Stimulated activated CD4-positive, alpha-beta T cell treated with anti-CD3 and anti-CD28 coated beads, Interleukin-4, amount 100 ng/mL, for 4 hours (primary cell): ENCODE measurements at places on chromosomes 1 and 21.

GRCh38 chr1:151760597-151761385 is 2.5 kb downstream of the MRPL9 start:
- no peak for DNase-seq

GRCh38 chr1:189658381-189658780 is 819.3 kb downstream of the BRINP3 start:
- DNase-seq: no peak

DNA sequence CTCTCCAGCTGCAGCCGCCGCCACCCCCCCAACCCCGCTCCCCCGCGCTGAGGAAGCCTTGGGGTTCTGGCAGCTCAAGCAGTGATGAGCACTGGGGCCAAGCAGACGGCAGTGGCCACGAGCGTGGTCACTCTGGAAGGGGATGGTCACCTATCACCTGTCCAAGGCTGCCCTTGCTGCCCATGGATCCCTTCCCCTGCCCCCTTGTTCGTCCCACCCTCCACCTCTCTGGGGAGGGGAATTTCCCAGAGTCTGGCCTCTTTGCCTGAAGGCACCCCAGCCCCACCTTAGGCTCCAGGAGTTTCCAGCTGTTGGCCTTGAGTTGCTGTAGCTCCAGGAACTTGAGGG is 7.2 kb upstream of the SMIM12 start:
- DNase-seq: no peak

DNA sequence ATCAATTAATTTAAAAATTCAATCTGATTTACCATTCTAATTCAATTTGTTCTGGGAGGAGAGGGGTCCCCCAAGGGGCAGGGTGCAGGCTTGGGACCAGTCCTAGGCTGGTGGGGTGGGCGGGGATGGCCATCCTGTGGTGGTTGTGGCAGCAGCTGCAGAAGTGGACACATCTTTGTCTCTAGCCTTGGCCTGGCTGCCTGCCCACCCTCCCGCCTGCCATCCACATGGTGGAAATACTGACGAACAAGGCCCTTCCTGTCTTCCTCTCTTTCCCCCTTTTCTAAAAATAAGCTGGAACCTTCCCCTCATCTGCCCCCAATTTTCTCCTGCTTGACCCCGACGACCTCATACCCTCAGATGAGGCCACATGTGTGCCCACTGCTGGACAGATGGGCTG is 130.9 kb downstream of the FOXD2 start:
- DNase-seq: no peak

GRCh38 chr1:184567637-184568036 is 180.8 kb downstream of the C1orf21 start:
- DNase-seq: no peak

DNA sequence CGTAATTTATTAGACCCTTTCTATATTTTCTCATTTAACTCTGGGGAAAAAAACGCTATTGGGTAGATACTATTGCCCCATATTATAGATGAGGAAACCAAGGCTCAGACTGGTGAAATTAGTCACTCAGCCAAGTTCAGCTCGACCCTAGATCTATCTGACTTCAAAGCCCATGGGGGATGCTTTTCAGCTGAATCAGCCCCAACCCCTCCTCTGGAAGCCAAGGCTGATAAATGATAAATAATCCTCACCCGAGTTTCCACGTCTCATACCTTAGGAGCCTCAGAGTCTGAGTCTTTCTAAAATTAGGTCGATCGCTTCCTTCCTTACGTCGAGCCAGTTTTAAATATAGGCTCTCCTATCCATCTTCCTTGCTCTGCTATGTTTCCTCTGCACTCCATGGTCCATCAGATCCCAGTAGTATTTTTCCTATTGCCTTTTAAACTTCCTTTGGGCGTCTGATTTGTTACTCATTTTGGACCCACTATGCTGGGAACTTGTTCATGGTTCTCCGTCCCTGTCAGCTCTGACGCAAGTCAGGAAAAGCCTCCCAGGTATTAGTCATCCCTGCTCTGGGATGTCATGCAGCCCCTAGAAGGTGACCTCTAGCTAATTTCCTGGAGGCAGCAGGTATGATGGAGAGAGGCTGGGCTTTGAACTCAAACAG is 122.8 kb downstream of the PLPP3 start:
- no peak for DNase-seq

DNA sequence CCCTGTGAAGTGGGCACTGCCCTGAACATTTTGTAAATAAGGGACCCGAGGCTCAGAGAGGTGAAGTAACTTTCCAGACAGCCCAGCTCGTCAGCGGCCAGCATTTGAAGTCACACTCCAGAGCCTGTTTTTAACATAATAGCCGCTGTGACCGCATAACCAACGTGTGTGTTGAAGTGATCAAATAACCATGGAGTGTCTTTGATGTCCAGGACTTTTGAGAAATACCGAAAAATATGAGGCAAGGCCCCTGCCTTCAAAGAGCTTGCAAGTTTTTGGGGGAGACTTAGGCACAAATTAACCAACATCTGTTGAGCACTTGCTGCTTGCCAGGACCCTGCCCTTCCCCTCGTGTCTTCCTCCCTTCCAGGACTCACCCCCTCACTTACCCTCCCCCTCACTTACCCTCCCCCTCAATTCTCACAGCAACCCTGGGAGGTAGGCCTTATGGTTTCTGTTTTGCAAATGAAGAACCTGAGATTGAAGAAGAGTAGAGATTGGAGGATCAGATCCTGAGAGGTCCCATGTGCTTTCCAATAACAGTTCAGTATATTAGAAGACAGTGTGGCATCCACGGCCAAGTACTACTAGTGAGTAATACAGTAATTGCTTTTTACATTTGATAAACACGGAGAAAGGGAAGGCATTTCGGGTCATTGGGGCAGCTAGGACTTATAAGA is 1.3 kb upstream of the SLC16A1 start:
- DNase-seq: peak; percentile 63

DNA sequence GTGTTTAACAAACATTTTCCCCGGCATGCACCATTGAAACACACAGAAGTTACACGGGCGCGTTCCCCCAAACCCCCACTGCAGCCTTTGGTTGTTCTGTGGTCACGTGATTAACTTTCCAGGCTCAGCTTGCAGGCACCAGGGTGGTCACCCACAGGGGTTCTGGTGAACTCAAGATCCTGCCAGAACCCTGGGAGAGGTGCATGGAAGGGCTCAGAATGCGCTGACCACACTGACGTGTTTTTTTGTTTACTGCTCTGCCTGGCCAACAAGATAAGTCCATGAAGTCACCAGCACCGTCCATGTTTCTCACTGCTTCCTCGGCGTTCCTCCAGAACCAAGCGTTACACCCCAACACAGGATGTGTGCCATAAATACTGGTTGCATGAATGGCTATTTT is 229.5 kb upstream of the VAMP3 start:
- DNase-seq: no peak

DNA sequence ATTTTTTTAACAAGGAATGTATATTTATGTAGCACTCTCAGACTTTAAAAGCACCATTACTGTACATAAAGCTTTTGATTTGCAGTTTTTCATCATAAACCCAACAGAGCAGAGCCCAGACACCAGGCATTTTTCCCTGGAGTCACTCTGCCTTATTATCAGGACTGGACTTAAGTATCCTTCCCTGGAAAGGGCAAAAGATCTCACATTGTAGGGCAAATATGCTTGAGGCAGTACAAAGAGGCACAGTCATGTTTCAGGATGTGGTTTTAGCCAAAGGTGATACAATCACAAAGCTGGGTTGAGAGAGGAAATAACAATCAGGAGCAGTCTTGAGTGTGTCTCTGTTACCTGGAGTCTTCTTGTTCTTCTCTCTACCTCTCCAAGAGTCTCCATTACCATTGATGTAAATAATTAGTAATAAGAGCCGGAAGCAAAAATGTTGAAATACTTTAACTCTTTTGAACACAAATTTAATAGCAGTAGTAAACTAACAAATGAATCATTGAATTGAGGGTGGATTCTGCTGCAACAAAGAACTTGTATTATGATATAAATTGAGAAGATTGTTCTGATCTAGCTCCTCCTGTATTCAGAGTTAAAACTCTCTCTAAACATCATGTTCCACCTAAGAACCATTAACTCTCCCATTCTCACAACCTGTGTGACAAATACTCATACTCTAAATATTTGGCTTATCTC is 160.5 kb downstream of the LTN1 start:
- peak; percentile 4 for DNase-seq

GRCh38 chr1:81594206-81594605 is 206.5 kb upstream of the ADGRL2 start:
- no peak for DNase-seq

GRCh38 chr1:240464099-240464498 is 147.9 kb downstream of the GREM2 start:
- no peak for DNase-seq

DNA sequence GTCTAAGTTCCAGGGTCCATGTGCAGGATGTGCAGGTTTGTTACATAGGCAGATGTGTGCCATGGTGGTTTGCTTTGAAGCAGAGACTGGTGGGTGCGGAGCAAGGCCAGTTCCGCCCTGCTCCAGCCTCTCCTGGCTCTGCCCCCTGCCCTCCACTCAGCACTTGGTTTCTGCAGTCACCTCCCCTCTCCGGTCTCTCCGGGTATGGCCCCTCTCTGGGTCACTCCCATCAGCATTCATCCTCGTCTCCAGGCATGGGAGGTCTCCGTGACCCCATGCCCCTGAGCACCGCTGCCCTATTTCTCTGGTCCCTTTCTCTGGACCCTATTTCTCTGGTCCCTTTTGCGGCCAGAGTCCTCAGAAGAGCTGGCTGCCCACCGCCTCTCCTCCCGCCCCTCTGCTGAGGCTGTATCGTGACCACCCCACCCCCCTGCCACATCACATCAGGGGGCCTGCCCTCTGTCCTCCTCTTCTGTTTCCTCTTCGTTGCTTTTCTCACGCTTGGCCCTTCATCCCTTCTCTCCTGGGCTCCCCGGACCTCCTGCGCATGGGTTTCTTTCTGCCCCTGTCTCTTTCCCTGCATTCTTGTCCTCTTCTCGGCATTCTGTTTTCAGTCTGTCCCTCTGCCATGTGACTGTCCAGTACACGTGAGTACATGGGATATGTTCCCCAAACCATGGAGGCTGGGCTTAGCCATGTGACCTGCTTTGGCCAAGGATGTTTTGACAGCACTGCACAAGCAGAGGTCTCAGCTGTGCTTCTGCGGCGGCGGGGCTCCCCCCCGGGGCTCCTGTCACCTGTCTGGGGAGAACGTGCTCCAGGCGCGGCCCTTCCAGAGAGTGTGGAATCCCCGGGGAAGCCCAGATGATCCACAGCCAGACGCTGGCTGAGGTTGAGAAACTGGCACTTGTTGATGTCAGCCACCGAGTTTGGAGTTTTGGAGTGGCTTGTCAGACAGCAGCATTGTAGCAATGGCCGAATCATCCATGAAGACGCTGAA is 54.4 kb upstream of the C1orf174 start:
- DNase-seq: no peak

GRCh38 chr1:236904892-236905741 is 99.1 kb downstream of the MT1HL1 start:
- no peak for DNase-seq

DNA sequence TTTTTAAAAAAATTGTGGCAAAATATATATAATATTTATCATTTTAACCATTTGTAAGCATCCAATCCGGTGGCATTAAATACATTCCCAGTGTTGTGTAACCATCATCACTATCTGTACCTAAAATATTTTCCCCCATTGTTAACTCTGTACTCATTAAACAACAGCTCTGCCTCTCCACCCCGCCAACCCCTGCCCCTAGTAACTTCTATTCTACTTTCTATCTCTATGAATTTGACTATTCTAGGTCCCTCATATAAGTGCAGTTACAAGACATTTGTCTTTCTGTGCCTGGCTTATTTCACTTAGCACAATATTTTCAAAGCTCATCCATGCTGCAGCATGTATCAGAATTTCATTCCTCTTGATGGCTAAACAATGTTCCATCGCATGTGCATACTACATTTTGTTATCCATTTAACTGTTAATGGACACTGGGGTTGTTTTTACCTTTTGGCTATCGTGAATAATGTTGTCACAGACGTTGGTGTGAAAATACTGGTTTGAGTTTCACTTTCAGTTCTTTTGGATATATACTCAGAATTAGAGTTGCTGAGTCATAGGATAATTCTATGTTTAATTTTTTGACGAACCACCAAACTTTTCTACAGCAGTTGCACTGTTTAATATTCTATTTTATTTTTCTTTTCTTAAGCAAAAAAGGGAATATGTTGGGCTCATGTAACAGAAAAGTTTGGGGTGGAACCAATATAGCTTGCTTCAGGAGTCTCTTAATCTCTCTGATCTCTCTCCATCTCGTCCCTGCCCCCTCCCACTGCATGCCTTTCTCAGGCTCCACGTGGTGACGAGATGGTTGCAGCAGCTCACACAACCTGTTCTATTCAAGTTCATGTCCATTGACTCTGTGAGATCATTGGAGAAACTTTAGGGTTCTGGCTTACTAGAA is 25.2 kb upstream of the RCAN1 start:
- DNase-seq: peak; percentile 54

GRCh38 chr1:158996998-158997397 is 12.7 kb upstream of the IFI16 start:
- DNase-seq: no peak

GRCh38 chr1:42686418-42686817 is 4.2 kb downstream of the YBX1 start:
- no peak for DNase-seq

- no peak for DNase-seq
Observed at GRCh38 chr1:182041615-182042014, 19.9 kb downstream of the ZNF648 start.

DNA sequence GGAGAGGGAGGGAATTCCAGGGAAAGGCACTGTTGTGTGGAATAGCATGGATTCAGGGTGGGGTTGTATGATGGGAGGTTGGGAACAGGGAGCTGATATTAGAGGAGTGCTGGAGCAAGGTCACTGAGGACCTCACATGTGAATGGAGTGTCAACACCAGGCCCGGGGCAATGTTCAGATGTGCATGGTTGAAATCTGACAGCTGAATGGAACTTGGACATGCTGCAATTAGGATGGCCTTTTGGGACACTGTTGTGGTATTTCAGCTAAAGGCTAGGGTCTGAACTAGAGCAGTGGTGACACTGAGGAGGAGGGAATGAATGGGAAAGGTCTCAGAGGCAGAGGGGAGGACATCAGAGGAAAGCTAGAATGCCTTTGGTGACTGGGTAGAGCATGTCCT is 25.0 kb downstream of the ZSCAN20 start:
- no peak for DNase-seq

DNA sequence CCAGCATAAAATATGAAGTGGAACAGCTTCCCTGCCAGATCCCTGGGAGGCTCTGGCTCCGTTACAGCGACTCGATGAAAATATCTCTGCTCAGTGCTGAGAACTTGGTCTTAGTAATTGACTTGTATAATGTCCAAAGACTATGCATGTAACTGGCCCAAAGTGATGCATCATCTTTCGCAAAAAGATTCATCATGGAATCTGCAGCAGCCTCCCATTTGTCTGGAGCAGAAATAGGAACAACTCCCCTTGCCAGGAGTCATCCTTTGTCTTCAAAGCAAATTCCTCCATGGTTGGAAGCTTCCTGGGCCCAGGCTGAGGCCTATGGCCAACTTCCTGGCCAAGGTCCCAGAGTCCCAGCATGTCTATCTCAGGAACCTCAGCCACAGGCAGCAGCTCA is 16.9 kb upstream of the SLC6A17 start:
- no peak for DNase-seq

- no peak for DNase-seq
Observed at GRCh38 chr1:67142931-67143330, 8.2 kb upstream of the C1orf141 start.
